Adipocyte (in vitro differentiated cells): ENCODE measurements at places on chromosomes 3 and 15.
A peak's percentile ranks its signal among the peaks of the same experiment; 100 is the strongest.

DNA sequence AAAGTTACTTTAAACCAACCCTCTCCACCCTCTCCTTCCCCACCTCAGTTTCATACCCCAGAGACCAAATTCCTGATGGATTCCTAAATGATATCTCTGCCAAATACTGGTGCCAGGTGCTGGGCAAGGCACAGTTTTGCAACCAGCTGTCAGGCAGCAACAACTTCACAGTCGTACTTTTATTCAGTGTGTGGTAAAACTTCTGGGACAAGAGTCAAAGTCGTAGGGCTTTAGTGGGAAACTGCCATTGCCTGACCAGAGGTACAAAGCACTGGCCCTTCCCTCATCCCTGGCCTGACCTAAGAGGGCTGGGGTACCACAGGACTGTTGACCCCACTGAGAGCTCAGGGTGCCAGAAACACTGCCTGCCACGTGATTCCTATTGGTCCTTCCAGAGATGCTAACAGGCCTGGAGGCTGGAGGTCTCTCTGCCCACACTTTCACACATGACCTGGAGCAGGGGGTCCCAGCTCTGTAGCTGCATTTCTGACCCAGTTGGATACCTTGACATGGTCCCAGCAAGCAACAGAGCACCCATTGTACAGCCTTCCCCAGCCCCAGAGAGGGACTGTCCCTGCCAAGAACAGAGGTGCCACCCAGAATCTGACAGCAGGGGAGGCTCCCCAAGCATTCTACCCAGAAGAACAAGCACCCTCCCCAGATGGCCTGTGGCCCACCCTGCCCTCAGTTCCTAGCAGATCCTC lies 59.9 kb downstream of the LIPC start:
- no peak for DNase-seq

- DNase-seq: no peak
These were observed 567.1 kb upstream of the NR2F2 start for GRCh38 chr15:95763426-95763825.

DNA sequence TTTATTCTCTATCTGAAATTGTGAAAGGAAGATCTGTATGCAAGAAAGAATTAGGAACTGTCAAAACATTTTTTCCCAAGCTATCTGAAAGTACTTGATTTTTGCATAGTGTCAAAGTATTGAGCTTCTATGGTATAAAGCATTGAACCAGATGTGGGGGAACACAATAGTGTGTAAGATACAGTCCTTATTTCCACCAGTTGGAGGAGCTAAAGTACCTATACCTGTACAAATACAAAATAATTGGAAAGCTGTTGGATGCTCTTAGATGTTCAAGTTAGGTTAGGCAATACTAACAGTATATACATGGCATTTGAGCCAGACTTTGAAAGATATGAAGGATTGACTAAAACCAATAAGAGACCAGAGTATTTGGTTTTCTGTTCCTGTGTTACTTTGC lies 148.4 kb downstream of the B3GALNT1 start:
- DNase-seq: peak; percentile 53

GRCh38 chr3:13504161-13504831 lies 24.2 kb downstream of the HDAC11 start:
- peak; percentile 82 for DNase-seq

DNA sequence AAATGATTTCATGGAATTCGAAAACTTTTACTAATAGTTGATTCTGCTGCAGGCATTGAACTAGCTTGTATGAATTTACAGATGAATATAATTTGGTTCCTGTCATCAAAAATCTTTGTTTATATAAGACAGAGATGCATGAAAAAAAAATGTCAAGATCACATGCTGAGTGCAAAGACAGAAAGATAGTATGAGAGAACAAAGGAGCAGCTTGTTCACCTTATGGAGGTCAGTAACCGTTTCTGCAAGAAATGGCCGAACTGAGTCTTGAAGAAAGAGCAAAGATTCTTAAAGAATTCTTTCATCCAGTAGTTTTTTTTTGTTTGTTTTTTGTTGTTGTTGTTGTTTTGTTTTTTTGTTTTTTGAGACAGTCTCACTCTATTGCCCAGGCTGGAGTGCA lies 450.6 kb downstream of the TUSC7 start:
- no peak for DNase-seq

- DNase-seq: no peak
These were observed 81.6 kb upstream of the LRRFIP2 start for GRCh38 chr3:37255990-37256308.

- peak; percentile 4 for DNase-seq
These were observed at the start of gene NUP210 for GRCh38 chr3:13420045-13420830. Gene NUP210 (minus strand): TSS chr3:13420322. CDS start chr3:13420226, 96 bp downstream.

- peak; percentile 96 for DNase-seq
These were observed 44.5 kb downstream of the NOX5 start for GRCh38 chr15:69058830-69059556.

GRCh38 chr3:24500806-24501205 lies 6.2 kb upstream of the THRB start:
- no peak for DNase-seq

GRCh38 chr15:62187425-62187824 lies 22.3 kb upstream of the C2CD4B start:
- DNase-seq: no peak

- DNase-seq: peak; percentile 77
These were observed 6.4 kb downstream of the CELSR3 start for GRCh38 chr3:48656061-48656840.

- no peak for DNase-seq
These were observed 22.8 kb downstream of the CFAP100 start for GRCh38 chr3:126417515-126417914.

GRCh38 chr3:139774560-139775302 lies 97.0 kb upstream of the NMNAT3 start:
- DNase-seq: peak; percentile 41

GRCh38 chr3:114551770-114552526 lies 258.1 kb downstream of the TIGIT start:
- peak; percentile 43 for DNase-seq

GRCh38 chr15:59438625-59439290 lies 772 bp downstream of the FAM81A start:
- no peak for DNase-seq
